ENCODE measurements at places on chromosomes 2 and 18.
A peak's percentile ranks its signal among the peaks of the same experiment; 100 is the strongest.

GRCh38 chr2:25418944-25419677, 77.4 kb upstream of the DNMT3A start:
- DNase-seq = no peak

DNA sequence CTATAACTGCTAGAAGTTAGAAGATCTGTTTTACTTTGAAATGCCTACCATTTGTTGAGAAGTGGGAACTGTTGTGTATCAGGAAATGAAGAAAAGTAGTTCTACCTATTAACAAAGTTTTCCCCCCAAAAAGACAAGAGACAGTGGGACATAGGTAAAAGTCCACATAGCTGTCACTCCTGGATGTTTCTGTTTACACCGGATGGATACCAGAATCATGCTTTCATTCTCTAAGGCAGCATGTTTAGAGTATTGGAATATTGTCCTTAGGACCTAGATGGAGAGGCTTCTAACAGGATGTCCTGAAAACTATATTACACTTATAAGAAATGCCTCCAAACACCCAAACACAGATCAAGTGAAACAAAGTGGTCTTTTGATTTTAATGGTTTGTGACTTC, 143.1 kb downstream of the MCFD2 start:
- DNase-seq = no peak

- peak; percentile 10 for DNase-seq
Measured at GRCh38 chr18:79513381-79514081, 117.8 kb downstream of the NFATC1 start.

- DNase-seq = no peak
Measured at GRCh38 chr2:122856696-122857095, 1101.2 kb downstream of the TSN start.

- DNase-seq = no peak
Measured at GRCh38 chr2:75003276-75003675, 44.8 kb downstream of the POLE4 start.

- no peak for DNase-seq
Measured at GRCh38 chr18:12630136-12630535, 27.8 kb downstream of the SPIRE1 start.

- DNase-seq = peak; percentile 74
Measured at GRCh38 chr2:170813611-170814532, 2.8 kb upstream of the GAD1 start.

DNA sequence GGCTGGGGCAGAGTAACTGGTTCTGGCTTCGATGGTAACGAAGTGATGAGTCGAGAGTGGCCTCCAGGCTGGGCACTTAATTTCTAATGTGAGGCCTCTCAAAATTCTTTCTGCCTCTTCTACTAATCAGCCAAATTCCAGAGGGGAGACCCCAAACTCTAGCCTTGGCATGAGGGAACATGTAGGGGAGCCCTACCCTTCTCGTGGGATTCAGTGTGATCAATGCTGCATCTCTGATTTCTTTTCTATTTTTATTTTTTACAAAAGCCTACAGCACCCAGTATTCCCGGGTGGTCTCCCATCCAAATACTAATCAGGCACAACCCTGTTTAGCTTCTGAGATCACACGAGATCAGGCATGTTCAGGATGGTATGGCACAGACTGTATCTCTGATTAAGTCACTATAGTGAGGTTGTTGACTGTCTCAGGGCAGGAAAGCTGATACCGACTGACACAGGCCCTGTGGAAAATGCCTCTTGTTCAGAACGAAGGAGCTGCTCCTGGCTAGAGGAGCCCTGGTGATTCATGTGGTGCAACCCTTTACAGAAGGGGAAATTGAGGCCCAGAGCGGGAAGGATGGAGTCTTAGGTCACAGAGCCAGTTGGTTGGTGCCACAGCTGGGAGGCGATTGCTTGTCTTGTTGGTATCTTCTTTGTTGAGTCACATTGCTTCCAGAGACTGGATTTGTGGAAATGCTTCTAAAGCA, 126.3 kb upstream of the HS6ST1 start:
- DNase-seq = peak; percentile 10

GRCh38 chr18:62131301-62131909, 55.5 kb downstream of the PIGN start:
- DNase-seq = peak; percentile 76

GRCh38 chr18:79518683-79519128, 123.0 kb downstream of the NFATC1 start:
- peak; percentile 15 for DNase-seq

DNA sequence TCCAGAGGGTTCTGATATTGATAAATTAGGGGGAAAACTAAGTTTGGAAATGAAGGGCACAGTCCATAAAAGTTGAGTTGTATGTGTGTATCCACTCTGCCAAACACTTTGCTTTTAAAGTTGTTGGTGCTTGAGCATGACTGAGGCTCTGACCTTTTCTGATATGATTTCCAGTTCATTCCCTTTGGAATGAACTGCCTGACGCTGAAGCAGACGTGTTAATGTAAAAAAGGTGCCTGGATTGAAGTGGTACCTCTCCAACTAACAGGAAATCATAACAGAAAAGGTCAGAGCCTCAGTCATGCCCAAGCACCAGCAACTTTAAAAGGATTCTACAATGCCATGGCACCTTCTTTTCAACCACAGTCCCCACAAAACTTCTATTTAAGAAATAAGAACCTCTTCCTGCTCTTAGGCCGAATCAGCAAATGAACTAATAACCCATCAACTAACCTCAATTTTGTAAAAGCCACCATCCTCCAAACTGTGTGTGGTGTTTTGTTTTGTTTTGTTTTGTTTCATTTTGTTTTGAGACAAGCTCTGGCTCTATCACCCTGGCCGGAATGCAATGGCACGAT, 52.6 kb downstream of the MEMO1 start:
- DNase-seq = no peak

DNA sequence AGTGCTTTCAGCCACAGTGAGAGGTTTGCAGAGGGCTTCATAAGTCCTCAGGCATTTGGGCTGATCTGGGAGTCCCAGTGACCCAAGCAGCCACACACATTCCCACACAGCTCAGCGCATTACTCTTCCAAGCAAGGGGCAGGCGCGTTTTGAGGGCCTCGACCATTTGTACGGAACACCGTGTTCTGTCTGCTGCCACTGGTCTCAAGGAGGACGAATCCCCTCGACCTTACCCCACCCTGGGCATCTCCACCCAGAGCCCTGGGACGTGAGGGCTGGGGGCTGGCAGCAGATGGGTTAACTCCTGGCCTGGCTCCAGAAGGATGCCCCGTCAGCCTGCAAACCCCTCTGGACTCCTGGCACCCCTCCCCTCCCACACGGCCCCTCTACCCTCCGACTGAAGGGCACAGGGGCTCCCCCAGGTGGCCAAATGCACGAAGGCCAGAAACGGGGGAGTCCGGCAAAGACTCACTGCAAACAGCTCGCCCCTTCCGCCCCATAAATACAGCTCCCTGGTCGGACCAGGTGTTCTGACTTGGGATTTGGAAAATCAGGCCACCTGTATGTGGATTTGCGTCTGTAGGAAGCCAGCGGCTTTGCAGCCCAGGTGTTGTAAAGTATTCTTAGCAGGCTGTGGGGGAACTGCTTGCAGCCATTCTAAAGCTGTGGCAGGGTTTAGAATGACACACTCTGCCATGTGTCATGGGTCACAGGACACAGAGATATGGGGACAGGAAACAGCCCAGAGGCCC, 33.6 kb upstream of the PTMA start:
- peak; percentile 81 for DNase-seq

DNA sequence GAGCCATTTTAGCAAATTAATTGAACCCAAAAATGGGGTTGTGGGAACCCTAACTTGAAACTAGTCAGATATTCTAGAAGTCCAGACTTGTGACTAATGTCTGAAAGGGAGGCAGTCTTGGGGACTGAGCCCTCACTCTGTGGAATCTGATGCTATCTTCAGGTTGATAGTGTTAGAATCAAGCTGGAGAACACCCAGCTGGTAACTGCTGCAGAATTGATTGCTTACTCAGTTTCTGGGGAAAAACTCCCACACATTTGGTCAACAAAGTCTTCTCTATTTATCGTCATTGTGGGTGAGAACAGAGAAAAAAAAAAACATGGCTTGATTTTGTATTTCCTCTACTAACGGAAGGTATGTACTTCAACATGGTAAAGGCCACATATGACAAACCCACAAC, 1925.8 kb upstream of the CELF4 start:
- DNase-seq = no peak

- DNase-seq = no peak
Measured at GRCh38 chr2:240298803-240299709, 136.4 kb upstream of the GPC1 start.

- DNase-seq = no peak
Measured at GRCh38 chr18:55163550-55163949, 204.3 kb upstream of the CCDC68 start.

DNA sequence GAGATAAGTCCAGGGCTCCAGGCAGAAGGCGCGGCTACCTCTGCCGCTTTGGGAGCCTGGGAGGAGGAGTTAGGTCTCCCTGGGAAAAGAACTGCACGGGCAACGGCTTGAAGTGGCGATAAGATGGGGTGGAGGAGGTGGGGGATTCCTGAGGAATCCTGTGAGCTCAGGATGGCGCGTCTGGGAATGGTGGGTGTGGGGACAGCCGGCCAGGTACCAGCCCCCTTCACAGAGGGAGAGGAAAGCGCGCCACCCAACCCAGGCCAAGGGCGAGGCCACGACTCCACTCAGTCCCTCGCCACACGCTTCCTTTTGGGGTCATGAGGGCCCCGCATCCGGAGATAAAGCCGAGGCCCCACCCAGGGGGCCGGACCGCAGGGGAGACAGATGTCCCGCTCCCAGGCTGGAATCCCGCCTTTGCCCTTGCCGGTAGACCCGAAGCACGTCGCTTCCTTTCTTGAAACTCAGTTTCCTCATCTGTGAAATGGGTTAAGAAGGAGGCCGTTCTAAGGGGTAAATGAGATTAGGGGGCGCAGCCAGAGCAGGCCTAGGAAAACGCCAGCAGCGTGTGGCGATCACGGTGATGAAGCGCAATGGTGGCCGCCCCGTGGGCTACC, 1.7 kb upstream of the CTDSP1 start:
- peak; percentile 74 for DNase-seq

GRCh38 chr2:74763962-74764428, 69.9 kb upstream of the HK2 start:
- no peak for DNase-seq

- DNase-seq = no peak
Measured at GRCh38 chr2:191311-192190, 72.3 kb downstream of the SH3YL1 start.

- DNase-seq = peak; percentile 40
Measured at GRCh38 chr18:2223849-2224248, 347.5 kb downstream of the METTL4 start.

- no peak for DNase-seq
Measured at GRCh38 chr18:22387787-22388186, 29.9 kb downstream of the CTAGE1 start.

- DNase-seq = no peak
Measured at GRCh38 chr2:72678024-72678423, 147.8 kb downstream of the EXOC6B start.

DNA sequence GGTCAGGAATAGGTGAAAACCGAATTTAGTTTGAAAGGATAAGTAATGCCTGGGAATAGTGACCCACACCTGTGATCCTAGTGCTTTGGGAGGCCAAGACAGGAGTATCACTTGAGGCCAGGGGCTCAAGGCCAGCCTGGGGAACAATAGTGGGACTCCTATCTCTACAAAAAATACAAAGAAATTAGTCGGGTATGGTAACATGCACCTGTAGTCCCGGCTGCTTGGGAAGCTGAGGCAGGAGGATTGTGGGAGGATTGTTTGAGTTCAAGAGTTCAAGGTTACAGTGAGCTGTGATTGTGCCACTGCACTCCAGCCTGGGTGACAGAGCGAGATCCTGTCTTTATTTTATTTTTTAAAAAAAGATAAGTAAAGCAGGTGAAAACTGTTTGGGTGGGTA, 3.8 kb upstream of the MYO1B start:
- no peak for DNase-seq

- DNase-seq = no peak
Measured at GRCh38 chr2:31764169-31764568, 183.4 kb upstream of the SRD5A2 start.

DNA sequence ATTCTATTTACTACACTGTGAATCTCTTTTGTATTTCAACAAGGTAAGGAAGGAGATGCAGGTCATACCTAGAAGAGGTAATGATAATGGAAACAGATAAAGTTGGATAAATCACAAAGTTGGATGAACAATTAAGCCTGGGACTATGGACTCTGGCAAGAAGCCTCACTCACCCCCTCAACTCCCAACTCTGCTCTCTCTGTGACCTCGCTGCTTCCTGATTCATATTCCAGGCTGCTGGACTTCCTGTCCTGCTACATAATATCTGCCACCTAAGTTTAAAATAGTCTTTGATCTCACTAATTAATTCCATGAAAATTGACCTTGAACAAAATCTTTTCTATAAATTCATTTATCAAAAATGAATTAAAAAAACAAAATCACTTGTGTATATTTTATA, 215.3 kb downstream of the CALCRL start:
- DNase-seq = no peak

DNA sequence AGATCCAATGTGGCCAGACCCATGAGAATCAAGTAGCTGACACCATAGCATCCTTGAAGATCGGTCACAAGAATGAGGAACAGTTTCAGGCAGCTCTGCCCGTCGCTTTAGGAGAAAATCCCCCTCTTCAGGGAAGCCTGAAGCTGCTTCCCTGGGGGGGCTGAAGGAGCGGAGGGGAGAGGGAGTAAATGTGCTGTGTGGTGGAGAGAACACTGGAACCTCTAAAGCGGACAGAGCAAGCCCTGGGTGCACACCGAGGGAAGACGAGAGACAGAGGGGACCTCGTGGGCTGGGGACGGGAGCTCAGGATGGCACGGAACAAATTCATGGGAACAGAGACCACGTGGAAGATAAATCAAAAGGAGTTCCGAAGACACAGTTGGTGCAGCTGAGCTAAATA, 154.3 kb downstream of the NDUFA10 start:
- no peak for DNase-seq

DNA sequence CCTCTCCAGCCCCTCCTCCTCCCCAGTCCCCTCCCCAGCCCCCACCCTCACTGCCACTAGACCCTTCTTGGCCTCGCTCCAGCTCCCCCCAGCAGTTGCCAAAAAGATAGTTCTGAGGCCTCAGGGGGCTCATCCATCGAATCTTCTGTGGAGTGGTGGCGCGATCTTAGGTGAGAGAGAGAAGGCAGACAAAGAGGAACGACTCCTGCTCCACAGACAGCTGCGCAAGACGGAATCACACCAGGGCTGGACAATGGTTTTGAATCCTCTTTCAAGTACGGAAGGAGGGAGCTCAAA, 68.1 kb downstream of the LAMA3 start:
- DNase-seq = no peak

GRCh38 chr2:64492272-64492671, 31.9 kb upstream of the AFTPH start:
- no peak for DNase-seq

GRCh38 chr18:24014986-24015638, 558 bp downstream of the TTC39C start:
- peak; percentile 61 for DNase-seq
